Esophagus mucosa (tissue), 1 donor: ENCODE measurements at places on chromosomes 5 and 9. TPM values are rescaled to one million over a fixed set of nuclear protein-coding genes. Genes with fewer than 3 reads are reported as not detected.

DNA sequence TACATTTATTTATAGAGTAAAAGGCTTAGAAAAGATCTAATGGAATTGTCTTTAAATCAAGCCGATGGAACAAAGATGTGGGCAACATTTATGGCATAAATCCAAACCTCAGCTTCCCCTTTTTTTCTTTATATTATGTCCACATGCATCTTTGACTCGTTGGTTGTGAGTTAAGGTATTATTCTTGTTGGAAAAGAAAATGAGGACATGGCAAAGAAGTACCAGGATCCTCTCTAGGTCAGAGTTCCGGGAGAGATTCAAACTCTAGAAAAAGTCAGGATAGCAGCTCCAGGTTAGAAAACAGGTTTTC is 508 bp upstream of the NME5 start:
- no peak for ATAC-seq

DNA sequence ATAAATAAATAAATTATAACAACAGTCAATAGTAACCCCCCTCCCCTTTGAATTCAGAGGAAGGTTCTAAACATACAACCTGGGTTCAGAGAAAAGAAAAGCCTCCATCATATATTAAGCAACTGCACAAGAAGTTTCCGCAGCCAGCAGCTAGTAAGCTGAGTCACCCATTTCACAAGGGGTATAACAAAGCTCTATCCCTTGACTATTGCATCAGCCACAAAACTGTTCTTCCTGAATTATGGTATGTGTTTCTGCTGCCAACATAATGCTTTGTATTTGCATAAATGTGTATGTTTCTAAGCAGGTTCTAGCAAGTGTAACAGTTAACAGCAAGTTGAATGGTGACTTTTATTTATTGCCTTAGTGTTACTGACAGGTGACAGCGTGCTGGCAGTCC is 6.8 kb upstream of the CEP120 start:
- peak; percentile 98 for ATAC-seq

DNA sequence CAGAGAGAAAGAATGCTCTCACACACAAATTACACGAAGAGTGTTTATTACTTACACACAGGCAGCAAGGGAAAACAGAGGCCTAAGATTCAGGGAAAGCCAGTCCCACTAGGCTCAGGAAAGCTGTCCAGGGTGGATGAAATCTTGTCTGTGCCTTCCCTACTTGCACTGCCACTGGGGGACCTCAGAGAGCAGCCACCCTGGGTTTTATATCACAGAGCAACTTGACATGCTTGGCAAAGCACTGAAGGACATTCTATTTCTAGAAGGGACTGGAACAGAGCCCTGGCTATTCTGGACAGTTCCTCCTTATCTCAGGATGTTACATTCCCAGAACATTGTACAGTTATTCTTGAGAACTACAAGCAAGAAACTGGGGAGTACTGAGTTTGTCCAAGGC is 7.5 kb upstream of the PRSS3 start:
- ATAC-seq, result no peak

DNA sequence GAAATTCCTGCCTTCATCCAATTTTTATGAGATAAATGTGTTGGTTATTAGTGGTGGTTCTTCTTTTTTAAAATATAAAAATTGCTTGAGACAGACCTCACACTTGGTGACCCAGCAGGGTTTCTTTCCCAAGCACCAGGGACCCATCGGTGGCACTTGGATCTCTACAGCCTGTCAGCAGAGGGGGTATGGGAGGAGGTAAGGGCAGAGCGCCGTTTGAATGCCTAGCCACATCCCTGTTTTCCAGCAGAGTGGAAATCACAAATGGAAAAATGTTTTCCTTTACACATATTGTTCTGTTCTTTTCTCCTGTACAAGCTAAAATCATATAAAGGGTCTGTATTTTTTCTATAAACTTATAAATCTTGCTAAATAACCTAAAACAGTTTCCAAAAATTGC is 248.0 kb downstream of the NR3C1 start:
- ATAC-seq, result no peak

DNA sequence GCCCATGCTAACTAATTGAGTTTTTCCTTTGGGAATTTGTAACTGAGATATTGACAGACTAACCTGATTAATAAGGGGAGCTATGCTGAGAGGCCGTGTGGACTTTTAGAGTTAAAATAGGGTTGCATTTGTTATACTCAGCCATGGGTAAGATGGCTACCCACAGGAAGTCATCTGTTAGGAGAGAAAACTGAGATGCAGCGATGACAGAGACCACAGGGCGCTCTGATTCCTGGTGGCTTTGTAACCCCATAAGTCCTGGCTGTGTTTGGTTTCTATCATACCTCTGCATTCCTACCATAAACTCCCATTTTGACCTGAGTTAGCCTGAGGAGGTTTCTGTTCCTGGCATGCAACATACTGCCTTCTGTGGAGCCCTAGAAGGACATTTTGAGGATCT is 19.5 kb upstream of the PANK3 start:
- ATAC-seq, result no peak

DNA sequence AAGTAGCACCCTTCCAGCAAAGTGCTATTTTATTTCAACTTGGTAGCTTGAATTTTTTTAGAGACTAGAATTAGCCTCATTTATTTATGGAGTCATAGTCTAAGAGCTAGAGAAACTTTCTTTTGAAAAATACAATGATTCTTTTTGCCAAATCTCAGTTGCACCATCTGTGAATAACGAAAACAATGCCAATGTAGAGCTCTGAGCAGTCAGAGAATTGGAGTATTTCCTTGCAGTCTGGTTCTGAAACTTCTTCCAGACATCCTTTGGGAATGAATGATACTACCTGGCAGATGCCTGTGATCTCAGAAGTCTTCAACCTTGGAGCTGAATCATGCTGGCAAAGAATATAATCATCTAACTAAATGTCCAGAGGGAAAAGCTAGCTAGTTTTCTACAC is 511.5 kb upstream of the CYLC2 start:
- ATAC-seq, result no peak

GRCh38 chr9:123373447-123373923 is 17.5 kb downstream of the CRB2 start:
- ATAC-seq, result no peak

The LHX2 gene
- total RNA-seq, result not detected

The TENT4A gene
- 13.0 TPM for total RNA-seq

The C5 gene
- total RNA-seq, result 3.1 TPM

The FRMD3 gene
- 0.60 TPM for total RNA-seq

The IL5 gene
- total RNA-seq, result not detected

The FOXD1 gene
- total RNA-seq, result 0.88 TPM
